ENCODE measurements at places on chromosomes 6 and 20.

GRCh38 chr6:52360601-52361413 lies 1.1 kb upstream of the PAQR8 start:
- DNase-seq = no peak

GRCh38 chr6:41197234-41197633 lies 3.7 kb downstream of the TREML2 start:
- DNase-seq = no peak

GRCh38 chr20:9161311-9161710 lies 92.4 kb downstream of the PLCB4 start:
- no peak for DNase-seq

- DNase-seq = peak; percentile 12
Measured at GRCh38 chr20:44404204-44405181, 49.0 kb downstream of the HNF4A start.

DNA sequence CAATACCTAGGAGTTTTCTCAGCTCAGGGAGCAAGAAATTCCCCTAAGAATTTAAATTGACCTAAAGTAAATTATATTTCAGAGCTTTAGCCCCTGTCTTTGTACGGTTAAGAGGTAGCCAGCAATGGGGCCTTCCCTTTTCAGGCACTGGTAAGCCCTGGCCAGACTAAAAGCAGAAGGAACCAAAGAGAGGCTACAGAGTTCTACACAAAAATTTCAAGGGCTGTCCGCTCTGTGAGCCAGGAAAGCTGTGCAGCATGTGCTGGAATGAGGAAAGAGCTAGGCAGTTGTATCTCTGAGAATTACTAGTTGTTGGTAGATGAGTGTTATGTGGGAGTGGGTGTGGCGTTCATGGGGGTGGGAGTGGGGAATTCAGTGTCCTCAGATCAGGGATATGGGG lies 96.3 kb upstream of the MAFB start:
- no peak for DNase-seq

DNA sequence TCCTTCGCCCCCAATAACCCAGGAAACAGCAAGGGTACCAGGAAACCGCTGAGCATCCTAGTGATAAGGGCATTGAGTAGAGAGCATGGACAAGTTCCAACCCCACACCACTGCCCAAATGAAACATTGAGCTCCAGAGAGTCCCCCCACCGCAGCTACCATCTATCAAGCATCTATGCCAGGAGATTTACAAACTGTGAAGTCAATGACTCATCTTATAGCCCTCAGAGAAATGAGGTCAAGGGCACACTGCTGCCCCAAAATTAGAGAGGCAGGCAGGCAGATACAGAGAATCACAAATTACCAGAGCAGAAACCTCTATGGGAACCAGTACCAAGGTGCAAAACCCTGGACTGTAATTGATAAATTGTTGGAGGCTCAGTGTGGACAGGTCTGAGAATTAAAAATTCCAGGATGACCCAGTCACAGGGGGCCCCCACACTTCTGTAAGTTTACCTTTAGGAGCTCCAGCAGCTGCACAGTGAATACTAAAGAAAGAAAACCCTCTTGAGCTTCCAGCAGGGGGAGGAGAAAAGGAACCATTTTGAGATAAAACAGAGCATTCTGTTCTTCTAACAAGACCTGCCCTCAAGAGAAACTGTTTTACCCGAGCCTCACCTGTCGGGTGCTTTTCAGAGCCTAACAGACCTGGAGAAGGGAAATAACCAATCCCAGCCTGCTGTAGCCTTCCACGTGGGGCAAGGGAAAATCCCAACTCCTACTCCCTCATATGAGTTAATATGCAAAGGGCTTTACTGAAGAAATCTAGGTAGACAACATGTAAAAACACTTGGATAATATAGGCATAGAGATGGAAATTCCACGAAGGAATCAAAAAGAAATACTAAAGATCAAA lies 118.0 kb upstream of the ARID1B start:
- no peak for DNase-seq

- no peak for DNase-seq
Measured at GRCh38 chr6:150915880-150916265, 50.4 kb downstream of the MTHFD1L start.

Data from heart left ventricle (tissue), 16 donors.